ENCODE measurements at places on chromosomes 16 and 17.

GRCh38 chr16:66486199-66486772, 59.2 kb downstream of the BEAN1 start:
- DNase-seq: no peak

GRCh38 chr16:54233615-54234014, 53.0 kb downstream of the IRX3 start:
- DNase-seq: no peak

- no peak for DNase-seq
These were observed 56.0 kb downstream of the CDH13 start for GRCh38 chr16:82682767-82683166.

- DNase-seq: no peak
These were observed 35.9 kb upstream of the FOXJ1 start for GRCh38 chr17:76176701-76177574.

- no peak for DNase-seq
These were observed 9.0 kb upstream of the ZNF689 start for GRCh38 chr16:30619202-30619601.

DNA sequence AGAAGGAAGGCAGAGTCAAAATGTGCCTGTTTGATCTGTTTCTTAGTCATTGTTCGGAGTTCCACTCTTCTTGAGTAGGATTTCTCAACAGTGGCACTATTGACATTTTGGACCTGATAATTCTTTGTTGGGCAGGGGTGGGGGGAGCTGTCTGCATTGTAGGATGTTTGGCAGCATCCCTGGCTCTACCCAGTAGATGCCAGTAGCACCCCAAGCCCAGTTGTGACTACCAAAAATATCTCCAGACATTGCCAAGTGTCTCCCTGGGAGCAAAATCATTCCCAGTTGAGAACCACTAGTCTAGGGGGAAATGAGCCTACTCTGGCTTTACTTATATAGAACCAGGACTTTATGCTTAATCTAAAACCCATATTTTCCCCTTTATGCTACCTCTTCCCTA, 1.1 kb upstream of the GFOD2 start:
- no peak for DNase-seq

DNA sequence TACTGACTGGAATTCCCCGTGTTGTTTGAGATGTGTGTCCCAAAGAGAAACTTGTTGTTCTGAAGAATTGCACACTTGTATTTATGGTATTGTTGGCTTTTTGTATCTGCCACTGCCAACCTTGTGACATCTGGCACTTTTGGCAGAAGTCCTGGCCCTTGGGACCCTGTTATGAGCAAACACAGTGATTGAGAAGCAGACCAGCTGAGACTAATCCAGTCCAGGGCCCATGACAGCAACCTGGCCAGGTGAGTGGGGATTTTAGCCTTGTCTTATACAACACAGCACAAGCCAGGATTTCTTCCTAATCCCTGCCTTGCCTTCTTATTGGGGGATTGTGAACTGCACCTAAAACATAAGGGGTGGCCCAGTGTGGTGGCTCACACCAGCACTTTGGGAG, 80.0 kb downstream of the NTN1 start:
- no peak for DNase-seq

GRCh38 chr17:7379134-7379533, 1.8 kb upstream of the TNK1 start:
- no peak for DNase-seq

GRCh38 chr17:78715000-78715771, 66.9 kb downstream of the CYTH1 start:
- no peak for DNase-seq

GRCh38 chr16:62701426-62701825, 665.2 kb upstream of the CDH8 start:
- DNase-seq: no peak

DNA sequence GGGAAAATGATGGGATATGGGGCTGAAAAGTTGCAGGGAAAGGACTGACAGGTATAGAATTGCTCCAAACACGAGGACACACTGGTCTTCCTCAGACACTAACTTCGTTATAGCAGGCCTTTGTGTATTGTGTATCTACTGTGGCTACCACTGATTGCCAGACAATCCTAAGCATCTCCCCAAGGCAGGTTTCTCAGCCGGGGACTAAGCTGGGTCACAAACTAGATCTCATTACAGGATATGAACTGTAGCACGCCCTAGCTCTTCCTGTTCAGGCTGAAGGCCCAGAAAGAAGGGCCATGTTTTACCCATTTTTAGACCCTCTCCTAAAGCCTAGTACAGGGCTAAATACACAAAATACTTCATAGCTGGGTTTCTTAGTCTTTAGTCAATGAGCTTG, 5.1 kb upstream of the RANGRF start:
- no peak for DNase-seq

- DNase-seq: no peak
These were observed 10.2 kb downstream of the ENDOV start for GRCh38 chr17:80424878-80425765.

DNA sequence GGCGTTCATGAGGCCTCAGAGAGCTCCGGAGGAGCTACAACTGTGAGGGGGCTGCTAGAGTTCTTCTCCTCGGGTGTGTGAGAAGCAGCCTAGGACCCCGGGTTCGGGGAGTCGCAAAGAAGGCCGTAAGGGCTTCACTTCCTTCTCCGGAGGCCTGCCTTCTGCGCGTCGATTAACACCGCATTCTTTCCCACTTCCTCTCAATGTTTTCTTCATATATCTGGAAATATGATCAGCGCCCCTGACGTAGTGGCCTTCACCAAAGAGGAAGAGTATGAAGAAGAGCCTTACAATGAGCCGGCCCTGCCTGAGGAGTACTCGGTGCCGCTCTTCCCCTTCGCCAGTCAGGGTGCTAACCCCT, 449 bp downstream of the SMCR8 start:
- DNase-seq: no peak

DNA sequence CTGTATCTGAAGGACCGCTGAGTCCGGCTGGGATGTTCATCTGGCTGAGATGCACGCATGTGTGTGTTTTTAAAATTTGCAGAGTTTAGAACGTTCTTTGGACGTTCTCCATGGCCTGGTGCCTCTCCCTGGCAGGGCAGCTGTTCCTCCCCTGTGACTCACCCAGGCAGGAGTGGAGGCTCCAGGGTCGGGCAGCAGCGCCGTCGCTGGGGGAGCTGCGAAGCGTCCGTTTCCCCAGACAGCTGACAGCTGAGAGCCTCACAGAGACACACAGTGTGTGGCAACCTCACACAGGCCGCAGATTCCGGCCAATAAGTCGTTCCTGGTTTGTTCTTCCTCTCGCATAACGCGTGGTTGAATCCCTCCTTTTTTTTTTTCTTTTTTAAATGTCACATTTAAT, 80.6 kb downstream of the OR1D5 start:
- no peak for DNase-seq

DNA sequence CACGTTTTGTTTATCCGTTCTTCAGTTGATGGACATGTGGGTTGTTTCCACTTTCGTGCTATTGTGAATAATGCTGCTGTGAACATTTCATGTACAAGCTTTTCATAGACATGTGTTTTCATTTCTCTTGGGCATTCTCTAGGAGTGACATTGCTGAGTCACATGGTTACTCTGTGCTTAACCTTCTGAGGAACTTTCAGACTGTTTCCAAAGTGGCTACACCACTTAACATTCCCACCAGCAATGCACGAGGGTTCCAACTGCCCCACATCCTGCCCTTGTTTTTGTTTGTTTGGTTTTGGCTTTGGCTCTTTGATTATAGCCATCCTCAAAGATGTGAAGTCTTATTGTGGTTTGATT, 14.2 kb upstream of the PEMT start:
- DNase-seq: no peak

DNA sequence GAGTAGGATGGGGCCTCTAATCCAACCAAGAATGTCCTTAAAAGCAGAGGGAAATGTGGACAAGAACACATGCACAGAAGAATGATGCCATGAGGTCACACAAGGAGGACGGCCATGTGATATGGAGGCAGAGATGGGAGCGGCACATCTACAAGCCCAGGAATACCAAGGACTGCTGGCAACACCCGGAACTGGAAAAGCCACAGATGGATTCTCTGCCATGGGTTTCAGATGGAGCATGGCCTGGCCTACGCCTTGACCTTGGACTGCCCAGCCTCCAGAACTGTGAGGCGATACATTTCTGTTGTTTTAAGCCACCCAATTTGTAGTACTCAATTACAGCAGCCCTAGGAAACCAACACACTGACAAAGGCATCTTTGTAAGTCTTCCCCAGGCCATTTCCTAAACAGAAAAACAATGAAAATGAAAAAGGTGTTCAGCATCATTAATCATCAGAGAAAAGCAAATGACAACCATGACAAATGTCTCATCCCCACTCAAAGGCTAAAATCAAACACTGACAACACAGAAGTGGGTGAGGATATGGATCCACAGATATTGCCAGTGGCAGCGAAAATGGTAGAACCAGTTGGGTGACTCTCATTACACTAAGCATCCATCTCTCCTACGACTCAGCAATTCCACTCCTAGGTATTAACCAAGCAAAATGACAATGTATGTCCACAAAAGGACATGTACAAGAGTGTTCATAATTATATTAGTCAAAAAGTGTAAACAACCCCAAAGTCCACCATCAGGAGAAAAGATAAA, 76.9 kb upstream of the CNEP1R1 start:
- DNase-seq: no peak

DNA sequence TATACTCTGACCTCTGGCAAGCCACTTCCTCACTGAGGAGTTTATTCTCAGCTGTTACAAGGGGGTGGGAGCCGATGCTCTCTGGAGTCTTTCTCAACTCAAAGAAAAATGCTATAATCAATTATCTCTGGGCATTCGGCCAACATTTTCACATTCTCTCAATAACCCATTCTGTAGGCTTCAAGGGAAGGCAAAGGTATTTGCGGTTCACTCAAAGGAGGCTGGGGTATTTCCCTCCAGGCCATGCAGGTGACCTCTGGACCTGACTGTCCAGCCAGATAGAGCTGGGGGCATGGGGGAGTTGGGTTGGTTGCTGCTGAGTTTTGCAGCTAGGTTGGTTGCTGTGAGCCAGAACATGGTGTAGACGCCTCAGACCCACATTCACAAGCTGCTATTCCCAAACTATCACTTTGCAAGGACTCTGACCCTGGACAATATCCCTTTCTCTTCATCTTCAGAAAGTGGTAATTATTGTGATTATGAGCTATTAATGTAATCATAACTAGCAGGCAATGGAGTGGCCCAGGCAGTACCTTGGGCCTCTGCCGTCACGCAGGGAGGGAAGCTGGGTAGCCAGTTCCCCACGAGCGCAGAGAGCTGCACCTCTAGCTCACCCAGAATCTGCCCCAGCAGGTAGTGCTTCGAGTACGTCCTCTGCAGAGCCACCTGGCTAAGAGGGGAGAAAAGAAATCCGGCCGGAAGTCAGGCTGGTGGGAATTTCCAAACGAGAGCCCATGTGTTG, 42.1 kb downstream of the AIPL1 start:
- DNase-seq: no peak

DNA sequence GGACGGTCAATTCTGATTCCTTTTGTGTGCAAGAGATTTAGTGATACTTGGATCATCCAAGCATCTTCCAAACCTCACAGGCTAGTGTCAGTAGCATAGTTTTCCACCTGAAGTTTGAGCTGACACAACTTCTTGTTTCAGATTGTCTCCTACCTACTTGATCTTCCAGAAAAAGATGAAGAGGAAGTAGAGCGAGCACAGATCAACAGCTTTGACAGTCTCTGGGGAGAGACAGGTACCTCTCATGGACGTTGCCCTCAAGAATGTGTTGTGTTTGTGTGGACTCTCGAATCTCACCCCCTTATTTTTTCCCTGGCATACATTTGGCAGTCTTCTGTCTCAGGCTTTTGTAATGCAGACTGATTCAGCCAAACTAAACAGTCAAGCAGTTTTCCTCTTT, 47.4 kb downstream of the CYB561 start:
- DNase-seq: no peak

DNA sequence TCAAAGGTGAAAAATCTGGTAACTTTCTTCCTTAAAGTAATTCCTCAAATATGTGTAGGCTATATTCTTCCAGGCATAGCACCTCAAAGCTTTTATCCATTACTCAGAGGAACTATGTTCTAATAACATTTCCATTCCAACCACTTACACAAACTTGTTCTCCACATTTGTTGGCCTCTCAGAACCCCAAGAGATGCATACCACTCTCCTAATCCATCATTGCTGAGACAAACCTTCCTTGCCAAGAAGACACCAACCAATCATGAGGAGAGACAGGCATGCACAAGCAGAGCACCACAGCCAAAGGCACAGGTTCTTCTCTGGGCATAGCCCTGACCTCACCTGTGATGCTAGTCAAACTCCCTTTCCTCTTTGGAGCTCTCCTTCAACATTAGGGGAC, 20.9 kb downstream of the CDH11 start:
- DNase-seq: no peak

DNA sequence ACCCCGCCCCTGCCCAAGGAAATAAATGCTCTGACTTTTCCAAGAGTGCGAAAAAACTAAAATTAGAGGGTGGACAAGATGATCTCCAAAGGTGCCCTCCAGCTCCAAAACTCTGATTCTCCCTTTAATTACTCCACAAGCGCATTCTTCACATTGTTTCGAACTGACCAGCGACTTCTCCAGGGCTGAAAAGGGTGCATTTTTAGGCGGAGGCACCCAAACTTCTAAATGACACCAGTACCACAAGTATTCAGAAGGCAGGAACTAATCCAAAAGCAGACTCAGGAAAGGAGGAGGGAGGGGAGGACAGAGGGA, 750 bp downstream of the ZFHX3 start:
- no peak for DNase-seq

- DNase-seq: no peak
These were observed 5.2 kb downstream of the CISD3 start for GRCh38 chr17:38735161-38735997.

DNA sequence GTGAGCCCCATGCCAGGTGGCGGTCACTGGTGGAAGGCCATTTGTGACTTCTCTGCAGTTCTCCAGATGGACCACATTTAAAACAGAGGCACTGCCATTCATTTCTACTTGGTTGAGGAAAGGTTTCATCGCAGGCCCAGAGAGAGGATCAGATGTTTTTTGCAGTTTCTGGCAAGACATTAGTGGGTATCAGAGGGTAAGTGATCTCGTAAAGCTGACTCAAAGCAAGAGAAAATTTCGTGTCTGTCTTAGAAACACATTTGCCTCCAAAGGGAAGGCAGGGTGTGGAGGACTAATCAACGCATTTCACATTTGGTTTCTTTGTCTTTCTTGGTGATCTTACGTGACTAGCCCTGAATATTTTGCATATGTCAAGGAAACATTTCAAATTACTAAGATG, 81.8 kb downstream of the PRKCB start:
- DNase-seq: no peak

Measured in NCI-H774 (cell line).